GM04503 (cell line): ENCODE measurements at places on chromosomes 3 and 15.
A peak's percentile ranks its signal among the peaks of the same experiment; 100 is the strongest.

DNA sequence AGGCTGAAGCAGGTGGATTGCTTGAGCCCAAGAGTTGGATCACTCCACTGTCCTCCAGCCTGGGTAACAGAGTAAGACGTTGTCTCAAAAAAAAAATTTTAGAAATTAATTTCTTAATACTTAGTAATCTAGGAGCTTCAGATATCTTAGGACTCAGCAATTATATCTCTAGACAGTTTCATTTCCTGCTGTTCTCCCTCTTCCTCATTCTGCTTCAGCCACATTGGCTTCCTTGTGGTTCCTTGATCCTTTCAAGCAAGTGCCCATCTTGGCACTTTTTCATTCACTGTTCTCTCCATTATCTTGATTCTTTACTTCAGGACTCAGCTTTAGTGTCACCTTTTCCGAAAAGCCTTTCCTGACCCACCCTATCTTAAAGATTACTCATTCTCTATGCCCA is 22.5 kb downstream of the TMEM202 start:
- DNase-seq, result no peak

DNA sequence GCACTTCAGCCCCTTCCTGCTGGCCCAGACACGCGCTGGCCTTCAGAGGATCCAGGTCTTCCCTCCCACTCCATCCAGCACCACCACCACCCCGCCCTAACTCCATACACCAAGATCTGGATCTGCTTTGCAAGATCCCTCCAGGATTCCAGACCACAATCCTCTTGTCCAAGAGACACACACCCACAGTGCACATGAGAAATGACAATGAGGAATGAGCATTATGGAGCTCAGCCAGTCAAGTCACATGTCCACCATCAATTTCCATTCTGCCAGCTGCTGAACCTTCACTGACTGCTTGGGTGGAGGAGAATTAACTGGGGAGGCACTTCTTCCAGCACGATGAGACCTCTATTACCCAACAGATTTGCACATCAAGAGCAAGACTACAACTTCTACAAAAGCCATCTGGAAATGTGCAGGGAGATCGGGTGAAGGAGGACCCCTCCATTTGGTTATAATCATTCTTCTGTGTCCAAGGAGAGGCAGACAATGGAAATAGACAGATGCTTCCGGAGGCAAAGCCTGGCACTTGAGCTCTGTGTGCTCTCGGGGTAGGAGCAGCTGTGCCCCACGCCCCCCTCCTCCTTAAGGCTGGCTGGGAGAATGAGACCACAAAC is 12.3 kb upstream of the SPATA12 start:
- DNase-seq, result peak; percentile 78

DNA sequence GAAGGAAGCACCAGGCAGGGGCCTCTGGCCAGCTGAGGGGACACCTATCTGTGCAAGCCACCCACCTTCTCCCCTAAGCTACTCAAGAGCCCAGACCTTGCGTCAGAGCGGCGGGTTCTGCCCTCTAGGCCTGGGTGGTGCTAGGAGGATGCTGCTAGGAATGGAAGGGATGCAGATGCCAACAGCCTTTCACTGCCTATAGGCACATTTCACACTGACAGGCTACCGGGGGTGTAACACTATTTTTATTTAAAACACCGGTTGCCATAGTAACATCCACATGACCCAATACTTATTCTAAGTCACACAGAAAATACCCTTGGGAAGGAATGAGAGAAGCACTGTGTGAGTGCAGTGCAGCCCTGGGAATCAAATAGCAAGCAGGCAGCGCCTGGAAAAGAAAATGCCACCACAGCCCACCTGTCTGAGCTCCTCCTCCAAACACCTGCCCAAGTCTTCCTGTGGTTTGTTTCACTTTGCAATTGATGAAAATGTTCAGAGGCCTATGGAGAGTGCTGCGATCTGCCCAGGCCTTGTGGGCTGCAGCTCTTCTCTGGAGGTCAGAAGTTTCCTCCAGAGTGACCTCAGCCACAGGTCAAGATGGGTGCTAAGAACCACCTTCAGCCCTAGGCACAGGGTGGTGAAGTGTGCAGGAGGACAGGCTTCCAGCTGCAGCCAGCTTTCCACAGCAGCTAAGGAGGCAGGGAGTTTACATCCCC is 113.5 kb upstream of the TOPAZ1 start:
- DNase-seq, result no peak

DNA sequence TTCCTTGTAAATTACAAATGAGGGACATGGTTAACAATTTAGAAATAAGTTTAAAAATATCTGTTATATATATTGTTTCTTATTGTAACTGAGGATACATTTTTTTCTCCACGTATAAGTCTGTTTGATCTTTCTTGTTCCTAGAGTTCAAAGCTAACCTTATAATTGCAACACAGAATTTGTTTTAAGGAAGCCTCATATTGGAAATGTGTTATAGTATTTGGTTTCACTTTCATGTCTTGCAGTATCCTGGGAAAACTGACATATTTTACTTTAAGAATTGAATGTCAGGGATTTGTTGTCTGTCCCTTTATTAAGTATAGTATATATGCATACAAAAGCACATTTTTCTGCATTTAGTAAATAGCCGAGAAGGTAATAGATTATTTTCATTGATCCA is 23.5 kb upstream of the NIT2 start:
- no peak for DNase-seq

- no peak for DNase-seq
Measured at GRCh38 chr3:156424758-156425157, 130.2 kb downstream of the SSR3 start.

GRCh38 chr15:75354454-75354853 is 7.6 kb downstream of the NEIL1 start:
- no peak for DNase-seq

- peak; percentile 6 for DNase-seq
Measured at GRCh38 chr3:167882057-167882667, 146.6 kb downstream of the SERPINI1 start.

DNA sequence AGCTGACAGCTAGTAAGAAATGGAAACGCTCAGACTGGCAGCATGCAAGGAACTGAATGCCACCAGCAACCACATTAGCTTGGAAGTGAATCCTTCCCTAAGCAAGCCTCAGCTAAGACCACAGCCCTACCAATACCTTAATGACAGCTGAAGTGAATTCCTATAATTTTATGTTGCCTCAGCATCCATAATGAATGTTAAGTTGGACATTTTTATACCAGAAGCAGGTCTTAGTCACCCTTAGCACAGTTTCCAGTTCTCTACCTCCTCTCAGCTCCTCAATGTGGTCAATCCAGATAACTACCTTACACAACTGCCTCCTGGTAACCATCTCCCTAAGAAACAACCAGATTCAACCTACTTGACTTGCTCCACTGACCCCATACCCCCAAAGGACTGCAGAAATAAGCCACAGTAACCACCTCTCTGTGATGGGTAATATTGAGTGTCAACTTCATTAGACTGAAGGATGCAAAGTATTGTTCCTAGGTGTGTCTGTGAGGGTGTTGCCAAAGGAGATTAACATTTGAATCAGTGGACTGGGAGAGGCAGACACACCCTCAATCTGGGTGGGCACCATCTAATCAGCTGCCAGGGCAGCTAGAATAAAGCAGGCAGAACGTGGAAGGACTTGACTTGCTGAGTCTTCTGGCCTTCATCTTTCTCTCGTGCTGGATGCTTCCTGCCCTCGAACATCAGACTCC is 33.5 kb downstream of the NEDD4 start:
- peak; percentile 16 for DNase-seq

GRCh38 chr3:133428552-133428951 is 28.7 kb downstream of the BFSP2 start:
- DNase-seq, result no peak

DNA sequence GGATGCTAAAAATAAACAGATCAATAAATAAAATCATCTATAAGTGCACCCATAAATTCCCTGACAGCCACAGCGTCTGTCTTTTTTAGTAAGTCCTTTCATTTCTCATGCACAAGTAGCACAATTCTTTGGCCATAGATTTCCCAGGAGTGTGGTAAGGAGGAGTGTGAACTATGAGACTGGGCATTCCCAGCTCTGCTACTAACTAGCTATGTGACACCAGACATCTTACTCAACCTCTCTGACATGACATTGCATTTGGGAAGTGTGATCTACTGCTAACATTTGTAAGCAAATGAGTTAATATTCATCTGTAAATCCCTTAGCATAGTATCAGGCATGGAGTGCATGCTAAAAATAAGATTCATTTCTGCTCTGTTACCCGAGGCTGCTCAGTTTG is 301.7 kb downstream of the NTRK3 start:
- no peak for DNase-seq

GRCh38 chr3:81931265-81932251 is 170.1 kb upstream of the GBE1 start:
- DNase-seq, result no peak

GRCh38 chr15:45138814-45139765 is 9.3 kb downstream of the DUOX1 start:
- no peak for DNase-seq

- DNase-seq, result no peak
Measured at GRCh38 chr3:148865049-148865448, at the start of gene CPA3. TSS of gene CPA3 (plus strand) at chr3:148865296. CDS start at chr3:148865308, 12 bp downstream.

- DNase-seq, result no peak
Measured at GRCh38 chr15:57152666-57153539, 223.4 kb upstream of the CGNL1 start.

DNA sequence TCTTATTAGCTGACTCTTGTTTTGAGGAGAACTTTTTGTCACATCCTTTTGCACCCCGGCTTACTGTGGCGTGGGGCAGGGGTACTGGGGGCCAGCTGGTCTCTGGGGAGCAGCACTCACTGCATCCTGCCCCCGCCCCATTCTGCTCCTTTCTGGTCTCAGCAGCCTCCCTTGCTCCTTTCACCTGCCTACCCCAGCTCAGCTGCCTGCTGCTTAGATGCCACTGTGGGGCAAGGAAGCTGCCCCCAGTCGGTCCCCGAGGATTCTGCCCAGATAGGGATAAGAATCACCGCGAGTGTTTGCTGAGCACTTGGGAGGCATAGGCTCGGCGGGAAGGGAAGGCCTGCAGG is 32.0 kb downstream of the APBA2 start:
- no peak for DNase-seq

- peak; percentile 9 for DNase-seq
Measured at GRCh38 chr15:79339588-79340314, 28.8 kb downstream of the TMED3 start.

- DNase-seq, result no peak
Measured at GRCh38 chr3:178456621-178457285, 79.5 kb upstream of the KCNMB2 start.

GRCh38 chr15:88832820-88833730 is 29.8 kb downstream of the ACAN start:
- no peak for DNase-seq

DNA sequence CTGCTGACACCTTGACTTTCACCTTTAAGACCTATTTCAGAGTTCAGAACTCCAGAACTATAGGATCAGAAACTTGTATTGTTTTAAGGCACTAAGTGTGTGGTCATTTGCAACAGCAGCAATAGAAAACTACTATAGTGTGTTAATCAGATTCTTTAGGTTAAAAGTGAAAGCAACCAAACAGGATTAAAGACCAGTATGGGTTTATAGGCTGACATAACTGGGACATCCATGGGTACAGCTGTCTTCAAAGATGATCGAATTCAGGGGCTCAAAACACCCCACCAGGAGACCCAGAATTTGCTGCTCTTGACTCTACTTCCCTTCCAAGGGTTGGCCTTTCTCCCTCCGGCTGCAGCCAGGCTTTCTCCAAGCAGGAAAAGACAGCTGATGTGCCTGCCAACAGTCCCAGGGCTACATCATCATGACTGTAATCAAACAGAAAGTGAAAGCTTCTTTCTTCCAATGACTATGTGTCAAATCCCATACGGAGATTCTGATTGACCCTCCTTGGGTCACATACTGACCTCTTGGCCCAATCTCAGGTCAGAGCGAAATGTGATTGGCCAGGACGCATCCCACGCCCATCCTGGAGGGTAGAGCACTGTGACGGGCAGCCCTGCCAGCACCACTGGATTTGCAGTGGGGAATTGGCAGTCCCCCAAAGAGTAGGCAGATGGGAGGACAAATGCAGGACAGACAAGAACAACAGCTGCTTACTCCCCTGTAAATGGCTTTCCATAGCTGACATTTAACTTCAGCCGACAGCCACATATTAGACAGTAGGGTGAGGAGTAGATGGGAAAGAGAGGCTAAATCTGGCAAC is 51.4 kb upstream of the RNF7 start:
- peak; percentile 62 for DNase-seq
